ENCODE measurements at places on chromosomes 12 and 14. TPM values are rescaled to one million over a fixed set of nuclear protein-coding genes. Genes with fewer than 3 reads are reported as not detected.
A peak's percentile ranks its signal among the peaks of the same experiment; 100 is the strongest.

DNA sequence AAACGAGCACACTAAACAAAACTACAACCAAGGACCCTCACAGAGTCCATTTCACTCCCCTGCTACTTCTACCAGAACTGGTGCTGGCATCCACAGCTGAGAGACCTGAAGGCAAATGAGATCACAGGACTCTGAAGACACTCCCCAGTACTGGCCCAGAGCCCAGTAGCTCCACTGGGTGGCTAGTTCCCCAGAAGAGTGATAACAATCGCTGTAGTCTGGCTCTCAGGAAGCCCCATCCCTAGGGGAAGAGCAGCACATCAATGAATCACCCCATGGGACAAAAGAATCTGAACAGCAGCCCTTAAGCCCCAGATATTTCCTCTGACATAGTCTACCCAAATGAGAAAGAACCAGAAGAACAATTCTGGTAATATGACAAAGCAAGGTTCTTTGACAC is 190.7 kb upstream of the BMP4 start:
- DNase-seq = no peak

- DNase-seq = no peak
Observed at GRCh38 chr14:92973261-92973797, 50.4 kb downstream of the CHGA start.

DNA sequence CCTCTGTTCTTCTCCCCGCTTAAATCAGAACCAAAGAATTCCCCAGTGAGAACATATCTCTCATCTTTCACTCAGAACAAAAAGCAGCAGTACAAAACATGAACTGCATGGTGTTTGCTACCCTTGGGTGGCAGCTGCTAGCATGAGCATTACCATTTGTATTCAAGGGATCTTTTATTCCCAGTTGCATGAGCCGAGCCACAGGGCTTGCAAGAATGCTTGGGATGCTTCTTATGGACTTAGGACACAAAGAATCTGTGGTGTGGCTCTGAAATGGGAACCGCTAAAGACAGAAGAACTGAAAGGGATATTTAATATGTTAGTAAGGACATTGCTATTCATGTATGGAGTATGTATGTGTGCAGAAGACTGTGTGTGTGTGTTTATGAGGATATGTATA is 190.6 kb downstream of the TMX1 start:
- no peak for DNase-seq

DNA sequence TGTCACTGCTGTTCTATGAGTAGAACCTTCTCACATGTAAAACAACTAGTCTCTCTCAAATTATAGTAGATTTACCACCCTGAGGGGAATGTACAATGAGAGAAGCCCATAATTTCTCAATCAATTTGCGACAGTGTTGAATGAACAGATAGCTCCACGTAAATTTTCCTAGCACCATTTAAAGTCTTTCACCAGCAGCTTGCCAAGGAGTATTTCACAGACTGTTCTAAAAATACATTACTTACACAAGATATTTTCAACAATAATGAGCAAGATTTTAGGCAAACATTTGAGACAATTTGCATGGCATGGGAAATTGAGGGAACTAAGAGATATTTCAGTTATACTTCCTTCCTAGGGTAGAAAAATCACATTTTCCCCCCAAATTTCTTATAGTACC is 151.6 kb downstream of the KICS2 start:
- no peak for DNase-seq

DNA sequence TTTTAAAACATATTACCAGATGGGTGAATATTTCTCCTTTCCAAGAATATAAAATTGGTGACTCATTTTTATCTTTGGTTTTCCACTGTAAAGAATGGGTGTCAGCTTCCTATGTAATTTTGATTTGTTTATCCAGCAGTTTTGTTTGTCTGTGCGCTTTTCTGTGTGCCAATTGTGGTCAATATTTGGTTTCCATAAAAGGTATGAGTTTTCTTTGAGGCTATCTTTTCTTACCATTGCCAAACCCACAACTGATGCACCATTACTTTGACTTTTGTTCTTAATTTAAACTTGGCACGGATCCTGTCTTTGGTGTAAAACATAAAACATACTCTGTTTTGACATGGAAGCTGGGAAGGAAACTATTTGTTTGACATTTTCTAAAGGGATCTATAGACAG is 78.8 kb upstream of the NAV3 start:
- DNase-seq = peak; percentile 26

DNA sequence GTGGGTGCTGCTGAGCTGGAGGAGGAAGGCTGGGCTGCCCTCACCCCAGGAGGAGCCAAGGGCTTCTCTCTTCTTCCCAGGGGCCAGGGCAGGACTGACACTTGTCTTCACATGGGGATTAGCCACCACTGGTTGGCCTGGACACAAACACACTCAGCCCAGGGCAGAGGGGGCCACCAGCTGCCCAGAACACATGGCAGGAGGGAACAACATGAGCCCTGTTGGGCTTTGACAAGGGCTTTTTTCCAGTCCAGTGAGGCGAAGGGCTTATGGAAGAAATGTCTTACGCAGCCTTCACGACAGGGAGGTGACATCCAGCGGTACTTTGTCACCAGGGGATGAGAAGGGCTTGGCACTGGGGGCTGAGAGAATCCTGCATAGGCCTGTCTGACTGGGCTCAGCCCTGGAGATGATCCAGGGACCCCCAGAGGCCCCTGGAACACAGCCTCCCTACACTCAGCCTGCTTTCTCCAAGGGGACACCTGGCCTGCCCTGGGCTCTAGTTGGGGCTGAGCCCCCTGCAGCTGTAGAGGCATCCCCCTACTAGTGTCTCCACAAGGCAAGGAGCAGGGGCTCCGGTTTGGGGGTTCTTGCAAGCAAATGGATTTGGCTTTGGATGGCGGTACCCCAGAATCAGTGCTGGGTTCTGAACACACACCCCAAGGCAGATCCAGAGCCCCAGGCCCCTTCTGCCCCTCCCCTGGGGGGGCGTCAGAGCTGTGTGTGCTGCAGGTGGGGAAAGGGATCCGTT is 18.9 kb downstream of the ARL6IP4 start:
- DNase-seq = peak; percentile 24

DNA sequence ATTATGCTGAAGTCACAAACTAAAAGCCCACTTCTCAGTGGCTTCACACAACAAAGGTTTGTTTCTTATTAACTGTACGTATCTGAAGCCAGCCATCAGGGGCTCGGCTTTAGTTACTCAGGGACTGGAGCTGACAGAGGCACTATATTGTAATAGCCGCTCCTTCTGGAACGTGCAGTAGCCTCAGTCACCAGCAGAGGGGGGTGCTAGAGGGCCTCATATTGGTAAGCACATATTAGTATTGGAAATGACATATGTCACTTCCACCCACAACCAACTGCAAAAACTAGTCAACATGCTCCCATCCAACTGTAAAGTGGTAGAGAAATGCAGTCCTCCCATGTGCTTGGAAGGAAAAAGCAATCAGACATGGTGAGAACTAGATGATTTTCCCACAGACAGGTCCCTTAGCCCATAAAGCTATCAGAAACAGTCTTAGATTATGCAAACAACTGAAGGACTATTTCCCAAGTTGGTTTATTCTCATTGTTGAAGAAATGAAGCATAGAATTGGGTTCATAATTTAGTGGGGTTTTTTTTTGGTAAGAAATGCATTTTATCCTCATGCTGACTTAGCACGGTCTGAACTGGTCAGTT is 183.6 kb upstream of the G2E3 start:
- peak; percentile 44 for DNase-seq

DNA sequence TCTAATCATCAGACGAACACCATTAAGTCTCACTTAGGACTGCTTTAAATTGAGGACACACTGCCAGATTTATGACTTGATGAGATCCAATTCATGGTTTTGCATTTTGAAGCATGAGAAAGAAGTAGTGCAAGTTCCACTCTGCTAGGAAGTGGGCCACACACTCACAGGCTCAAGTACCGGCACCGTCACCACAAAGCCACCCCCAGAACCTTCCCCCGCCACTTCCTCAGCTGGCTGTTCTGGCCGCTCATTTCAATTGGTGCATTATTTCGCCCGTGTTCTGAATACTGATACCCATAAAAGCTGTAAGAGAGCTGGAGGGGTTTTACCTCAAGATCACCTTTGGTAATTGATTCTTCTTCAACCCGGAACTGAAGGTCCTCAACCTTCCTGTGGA is 70.1 kb downstream of the CLIP1 start:
- no peak for DNase-seq

DNA sequence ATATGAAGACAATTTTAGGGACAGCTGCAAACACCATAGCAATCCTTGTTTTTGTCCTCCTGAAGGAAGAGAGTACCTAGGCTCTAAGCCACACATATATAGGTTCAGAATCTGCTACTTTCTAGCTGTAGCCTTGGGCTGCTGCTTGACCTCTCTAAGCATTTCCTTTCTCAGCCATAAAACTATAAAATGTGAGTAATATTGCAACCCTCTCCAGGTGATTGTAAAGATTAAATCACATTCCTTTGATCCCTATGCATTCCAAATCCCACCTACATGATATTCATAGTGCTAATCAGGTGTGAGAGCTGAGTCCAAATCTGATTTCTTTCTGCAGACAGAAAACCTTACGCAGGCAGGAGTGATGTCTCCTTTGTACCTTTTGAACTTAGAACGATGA is 913.5 kb downstream of the VRK1 start:
- DNase-seq = no peak

- peak; percentile 58 for DNase-seq
Observed at GRCh38 chr14:102949801-102950451, 27.5 kb downstream of the AMN start.

GRCh38 chr12:96077081-96077480 is 41.7 kb upstream of the LTA4H start:
- no peak for DNase-seq

DNA sequence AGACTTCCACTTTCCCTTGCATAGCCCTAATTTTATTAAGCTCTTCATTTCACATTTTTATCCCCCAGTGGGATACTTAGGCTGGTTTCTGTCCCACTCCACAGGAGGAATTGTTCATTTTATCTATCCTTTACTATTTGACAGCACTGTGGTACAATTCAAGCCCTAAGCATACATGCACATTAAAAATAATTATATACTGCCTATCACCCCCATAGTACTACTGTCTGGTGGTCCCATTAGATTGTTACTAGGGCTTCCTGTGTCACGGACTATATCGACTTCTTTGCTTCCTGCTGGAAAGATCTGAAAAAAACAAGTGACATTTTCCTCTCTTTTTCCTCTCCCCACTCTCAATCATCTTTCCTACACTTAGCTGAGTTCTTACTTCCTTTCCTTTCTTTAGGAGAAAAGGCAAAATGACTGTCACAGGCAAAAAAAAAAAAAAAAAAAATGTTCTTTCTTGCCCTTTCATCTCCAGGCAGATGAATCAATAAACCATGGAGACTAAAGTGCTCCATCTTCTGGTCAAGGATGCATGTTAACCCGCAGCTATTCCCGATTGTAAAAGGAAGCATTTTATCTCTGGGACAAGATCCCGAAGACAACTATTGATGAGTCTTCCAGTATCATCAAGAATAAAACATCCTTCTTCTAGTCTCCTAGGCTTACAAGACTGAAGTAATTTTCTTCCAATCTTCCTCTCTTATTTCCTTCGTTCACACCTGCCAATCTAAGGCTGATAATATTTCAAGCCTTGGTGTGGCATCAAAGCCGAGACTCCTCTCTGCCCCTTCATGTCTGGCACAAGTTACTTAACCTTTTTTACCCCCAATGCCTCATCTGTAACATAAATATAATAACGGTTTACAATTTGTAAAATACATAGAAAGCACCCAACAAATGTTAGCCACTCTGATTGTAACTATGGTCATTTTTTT is 94.4 kb upstream of the PLEKHG7 start:
- DNase-seq = peak; percentile 22

GRCh38 chr12:27018037-27018436 is 3.9 kb upstream of the TM7SF3 start:
- no peak for DNase-seq

GRCh38 chr12:26266881-26267280 is 71.5 kb downstream of the SSPN start:
- no peak for DNase-seq

DNA sequence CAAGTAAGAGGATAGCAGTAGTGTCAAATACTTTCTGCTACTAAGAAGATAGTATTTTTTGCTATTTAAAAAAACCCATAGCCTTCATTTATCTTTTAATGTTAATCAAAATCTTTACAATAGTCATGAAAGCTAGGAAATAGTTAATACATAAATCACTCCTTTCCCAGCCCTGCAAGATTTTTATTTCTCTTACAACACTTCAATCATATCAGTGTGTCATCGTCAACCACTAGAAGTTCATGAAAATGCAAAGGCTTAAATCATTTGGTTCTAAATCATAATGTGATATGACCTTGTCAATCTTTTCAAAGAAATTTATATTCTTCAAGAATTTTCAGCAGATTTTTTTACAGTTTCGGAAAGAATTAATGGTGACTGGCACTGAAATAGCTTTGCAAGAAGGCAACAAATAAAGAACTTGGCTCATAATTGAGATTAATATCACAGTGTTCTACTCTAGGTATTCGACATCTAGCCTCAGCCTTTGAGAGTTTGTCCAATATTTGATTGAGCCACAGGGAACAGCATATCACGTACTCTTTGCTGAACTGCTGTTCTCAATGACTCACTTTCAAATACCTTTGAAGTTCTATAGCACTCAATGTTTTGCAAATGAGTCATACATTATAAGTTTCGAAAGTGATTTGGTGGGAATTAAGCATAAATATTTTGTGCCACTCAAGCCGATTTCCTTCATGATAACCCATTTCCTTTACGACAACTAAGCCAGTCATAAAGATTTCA is 384.0 kb upstream of the FOXG1 start:
- DNase-seq = no peak

DNA sequence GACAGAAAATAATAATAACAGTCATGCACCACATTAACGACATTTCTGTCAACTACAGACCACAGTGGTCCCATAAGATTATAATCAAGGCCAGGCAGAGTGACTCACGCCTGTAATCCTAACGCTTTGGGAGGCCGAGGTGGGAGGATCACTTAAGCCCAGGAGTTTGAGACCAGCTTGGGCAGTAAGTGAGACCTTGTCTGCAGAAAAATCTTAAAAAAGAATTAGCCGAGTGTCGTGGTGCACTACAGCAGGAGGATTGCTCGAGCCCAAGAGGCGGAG is 8.6 kb downstream of the NAB2 start:
- no peak for DNase-seq

DNA sequence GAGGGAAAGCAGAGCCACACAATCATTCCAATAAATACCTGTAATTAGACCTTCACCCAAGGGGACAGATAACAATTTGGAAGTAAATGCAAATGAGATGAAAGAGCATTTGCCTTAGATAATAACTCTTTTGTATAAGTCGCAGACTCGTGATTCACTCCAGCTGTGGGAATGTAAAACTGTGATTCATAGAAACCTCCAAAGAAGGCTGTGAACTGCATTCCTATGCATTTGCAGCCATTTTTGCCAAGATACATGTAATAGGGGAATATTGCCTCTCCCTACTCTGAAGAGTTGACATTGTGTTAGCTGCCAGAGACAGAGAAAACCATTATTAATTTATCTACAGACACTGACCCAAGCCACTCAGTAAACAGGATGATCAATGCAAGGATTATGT is 181.9 kb upstream of the ARHGAP5 start:
- no peak for DNase-seq

GRCh38 chr12:108017472-108018057 is 111.5 kb upstream of the WSCD2 start:
- DNase-seq = no peak

Gene VDR
- 1.5 TPM for polyA plus RNA-seq

Gene PMEL
- 1.1 TPM for polyA plus RNA-seq

Gene IL26
- polyA plus RNA-seq = not detected

Gene PPP4R4
- 0.90 TPM for polyA plus RNA-seq

Gene ENDOU
- polyA plus RNA-seq = 1.8 TPM

Gene NYNRIN
- 28.4 TPM for polyA plus RNA-seq

Gene CSRP2
- 36.3 TPM for polyA plus RNA-seq

Gene ALG10B
- 6.0 TPM for polyA plus RNA-seq

Gene DRAM1
- 2.7 TPM for polyA plus RNA-seq

Measured in muscle of back (tissue), 13 donors.